Anterior cingulate cortex (tissue), 58 donors: ENCODE measurements at places on chromosomes 5 and 9.

- DNase-seq, result no peak
Measured at GRCh38 chr5:100788417-100788816, 114.7 kb downstream of the ST8SIA4 start.

DNA sequence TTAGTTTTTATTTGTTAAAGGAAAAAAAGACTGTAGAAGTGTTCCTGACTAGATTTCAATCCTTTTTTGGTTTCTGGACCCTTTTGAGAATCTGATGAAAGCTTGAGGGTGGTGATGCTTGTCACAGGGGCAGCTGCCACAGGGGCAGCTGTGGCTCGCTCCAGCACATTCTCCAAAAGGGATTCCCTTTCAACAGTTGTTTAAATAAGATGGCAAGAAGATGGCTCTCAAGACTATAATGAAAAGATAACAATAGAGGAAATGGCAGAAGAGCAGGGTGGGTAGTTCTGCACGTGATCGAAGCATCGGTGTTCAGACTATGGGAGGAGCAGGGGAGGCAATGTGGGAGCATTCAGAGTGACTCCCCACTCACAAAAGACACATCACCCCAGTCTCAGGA is 46.5 kb upstream of the TNFAIP8 start:
- DNase-seq, result no peak

- DNase-seq, result no peak
Measured at GRCh38 chr5:7597059-7597642, 201.2 kb downstream of the ADCY2 start.

GRCh38 chr9:20698782-20699181 is 14.7 kb downstream of the FOCAD start:
- no peak for DNase-seq

DNA sequence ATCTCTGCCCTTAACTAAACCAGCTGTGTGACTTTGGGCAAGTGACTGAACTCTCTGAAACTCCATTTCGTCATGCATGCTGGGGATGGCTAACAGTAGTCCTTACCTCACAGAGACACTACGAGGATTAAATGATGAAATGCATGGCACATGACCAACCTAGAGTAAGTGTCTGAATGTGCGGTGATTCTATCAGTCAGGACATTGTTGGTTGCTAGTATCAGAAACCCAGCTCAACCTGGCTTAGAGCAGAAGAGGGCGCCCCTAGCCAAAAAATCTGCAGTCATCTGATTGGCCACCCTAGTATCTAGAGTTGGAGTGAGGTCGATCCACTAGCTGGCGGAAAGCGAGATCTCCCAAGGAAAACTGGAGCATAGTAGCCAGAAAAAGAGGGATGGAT is 25.2 kb downstream of the NEURL1B start:
- DNase-seq, result no peak

DNA sequence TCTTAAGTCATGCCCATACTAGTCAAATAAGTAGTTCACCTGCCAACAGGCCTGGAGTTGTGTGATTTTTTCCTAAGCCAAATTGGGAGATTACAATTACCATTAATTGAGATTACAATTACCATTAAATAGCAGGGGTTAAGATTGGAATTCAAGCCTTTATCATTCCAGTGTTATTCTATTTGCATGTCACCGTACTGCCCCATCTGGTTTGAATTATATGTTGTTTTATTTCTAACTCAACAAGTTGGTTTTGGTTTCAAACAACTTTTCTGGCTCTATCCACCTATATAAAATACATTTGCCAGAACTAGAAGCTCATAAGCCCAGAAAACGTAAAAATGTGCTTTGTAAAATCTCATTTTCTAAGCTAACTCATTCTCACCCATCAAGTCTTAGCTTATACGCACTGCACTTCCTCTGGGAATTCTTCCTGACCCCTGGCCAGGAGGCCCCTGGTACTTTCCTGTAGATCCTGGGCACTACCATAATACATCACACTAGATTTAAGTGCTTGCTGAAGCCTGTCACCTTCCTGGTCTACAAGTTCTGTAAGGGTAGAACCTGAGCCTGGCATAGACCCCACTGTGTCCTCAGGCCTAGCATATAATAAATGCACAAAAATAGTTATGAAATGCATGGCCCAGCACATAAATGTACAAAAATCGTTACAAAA is 242.0 kb upstream of the TRPM3 start:
- DNase-seq, result no peak

DNA sequence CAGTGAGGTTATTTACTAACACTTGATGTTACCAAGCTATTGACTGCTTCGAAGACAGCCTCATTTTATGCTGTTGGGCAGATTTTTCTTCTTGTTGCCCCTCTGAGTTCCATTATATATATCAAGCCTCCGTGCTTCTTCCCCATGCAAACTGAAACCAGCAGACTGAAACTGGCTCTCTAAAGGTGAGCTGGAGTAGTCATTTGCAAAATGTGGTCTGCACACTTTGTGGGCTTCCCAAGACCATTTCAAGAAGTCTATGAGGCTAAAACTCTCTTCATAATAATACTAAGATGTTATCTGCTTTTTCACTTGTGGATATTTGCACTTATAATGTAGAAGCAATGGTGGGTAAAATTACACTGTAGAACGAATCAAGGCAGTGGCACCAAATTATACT is 13.9 kb downstream of the SLC36A1 start:
- DNase-seq, result no peak

DNA sequence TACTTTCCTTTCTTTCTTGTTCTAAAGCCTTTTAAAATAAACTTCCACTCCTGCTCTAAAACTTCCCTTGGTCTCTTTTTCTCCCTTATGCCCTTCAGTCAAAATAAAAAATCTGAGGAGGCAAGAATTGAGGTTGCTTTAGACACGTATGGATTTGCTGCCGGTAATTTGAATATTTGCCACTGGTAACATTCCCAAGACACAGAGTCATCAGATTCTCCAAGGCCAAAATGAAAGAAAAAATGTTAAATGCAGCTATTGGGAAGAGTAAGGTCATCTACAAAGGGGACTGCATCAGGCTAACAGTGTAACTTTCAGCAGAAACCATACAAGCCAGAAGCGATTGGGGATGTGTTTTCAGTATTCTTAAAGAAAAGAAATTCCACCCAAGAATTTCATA is 311.1 kb downstream of the CDH18 start:
- DNase-seq, result no peak

- no peak for DNase-seq
Measured at GRCh38 chr5:55618318-55618717, 83.6 kb upstream of the PLPP1 start.

GRCh38 chr5:33549982-33550567 is 109.3 kb downstream of the TARS1 start:
- DNase-seq, result no peak

DNA sequence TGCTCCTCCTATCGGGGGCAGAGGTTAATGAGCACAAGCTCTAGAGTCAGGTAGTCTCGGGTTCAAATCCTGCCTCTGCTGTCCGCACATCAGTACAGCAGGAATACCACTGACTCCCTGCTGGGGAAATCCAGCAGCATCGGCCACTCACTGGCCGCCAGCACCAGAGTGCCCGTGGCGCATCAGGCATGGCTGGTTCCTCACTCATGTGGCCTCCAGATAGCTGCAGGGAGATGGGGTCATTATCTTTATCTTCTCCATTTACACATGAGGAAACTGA is 137.6 kb upstream of the COL5A1 start:
- DNase-seq, result no peak

DNA sequence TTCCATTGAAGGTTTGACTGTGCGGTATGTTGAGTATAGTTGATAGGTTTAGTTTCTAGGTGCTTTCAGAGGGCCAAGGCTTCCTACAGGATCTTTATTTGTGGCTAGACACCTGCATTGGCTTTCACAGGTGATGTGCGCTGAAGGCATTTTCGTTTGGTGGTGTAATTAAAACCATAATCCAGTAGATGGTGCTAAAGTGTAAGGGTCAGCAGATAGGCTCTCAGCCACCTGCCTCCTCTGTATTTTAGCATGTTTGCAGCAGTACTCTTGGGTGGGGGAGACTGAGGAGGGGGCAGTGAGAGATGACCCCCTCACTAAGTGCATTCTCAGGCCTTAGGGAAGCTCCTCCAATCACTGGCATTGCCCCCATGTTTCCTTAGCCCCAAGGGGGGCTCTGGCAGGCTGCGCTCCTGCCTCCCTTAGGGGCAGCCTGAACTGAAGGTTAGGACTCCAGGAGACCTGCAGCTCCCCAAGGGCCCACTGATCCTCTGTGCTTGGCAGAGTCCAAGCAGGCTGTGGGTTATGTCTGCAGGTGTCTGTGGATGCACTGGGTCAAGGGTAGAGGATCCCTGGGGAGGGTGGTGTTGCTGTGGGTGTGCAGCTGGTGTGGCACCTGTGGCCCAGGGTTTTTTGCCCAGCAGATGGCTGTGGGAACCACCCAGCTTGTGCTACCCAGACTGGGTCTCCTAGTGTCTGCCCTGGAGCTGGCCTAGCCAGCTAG is 23.4 kb downstream of the CDK20 start:
- DNase-seq, result no peak

DNA sequence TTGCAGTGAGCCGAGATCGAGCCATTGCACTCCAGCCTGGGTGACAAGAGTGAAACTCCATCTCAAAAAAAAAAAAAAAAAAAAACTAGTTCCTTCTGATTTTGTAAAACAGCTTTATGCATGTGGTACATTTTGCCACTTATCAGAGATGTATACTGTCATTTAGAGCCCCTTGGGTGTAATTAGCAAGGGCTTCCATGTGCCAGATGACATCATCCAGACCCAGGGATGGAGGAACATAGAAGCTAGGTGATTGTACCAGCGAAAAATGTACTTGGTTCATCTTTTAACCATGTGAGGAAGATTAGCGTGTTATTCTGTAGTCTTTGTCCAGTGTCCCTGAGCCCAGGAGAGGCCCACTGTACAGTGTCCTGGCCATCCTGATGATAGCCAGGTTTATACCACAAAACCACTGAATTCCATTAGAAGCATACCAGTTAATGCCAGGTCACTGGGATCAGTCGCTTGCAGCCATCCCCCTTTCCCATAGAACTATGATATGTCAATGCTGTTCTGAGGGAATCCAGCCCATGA is 239.3 kb upstream of the SGCD start:
- DNase-seq, result no peak

GRCh38 chr5:68730220-68730978 is 363.4 kb upstream of the SLC30A5 start:
- no peak for DNase-seq
